Anterior cingulate cortex (tissue), 58 donors: ENCODE measurements at places on chromosomes 6 and 20.

- no peak for DNase-seq
These were observed 51.2 kb upstream of the FANCE start for GRCh38 chr6:35400901-35401311.

DNA sequence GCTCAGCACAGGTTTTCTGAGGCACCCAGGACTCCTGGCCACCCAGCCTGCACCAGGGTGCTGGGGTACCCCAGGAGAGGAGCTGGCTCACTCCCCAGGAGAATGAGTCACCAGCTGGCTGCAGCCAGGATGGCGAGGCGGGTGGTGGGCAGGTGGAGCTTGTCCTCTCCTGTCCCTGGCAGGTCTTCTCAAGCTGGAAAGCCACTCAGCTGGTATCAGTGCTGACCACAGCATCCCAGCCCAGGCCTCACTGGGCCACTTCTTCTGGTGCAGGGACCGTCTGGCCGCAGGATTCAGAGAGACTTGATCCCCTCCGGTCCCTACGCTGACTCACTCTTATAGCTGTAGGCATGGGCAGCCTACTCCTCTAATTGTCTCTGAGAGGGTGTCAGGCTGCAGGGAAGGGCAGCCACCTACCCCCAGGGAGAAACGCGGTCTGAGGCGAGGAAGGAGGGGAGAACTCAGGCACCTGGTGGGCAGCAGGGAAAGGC lies 22.2 kb downstream of the TFEB start:
- DNase-seq, result peak; percentile 88

- no peak for DNase-seq
These were observed 100.7 kb downstream of the ANKRD60 start for GRCh38 chr20:58127701-58128111.

DNA sequence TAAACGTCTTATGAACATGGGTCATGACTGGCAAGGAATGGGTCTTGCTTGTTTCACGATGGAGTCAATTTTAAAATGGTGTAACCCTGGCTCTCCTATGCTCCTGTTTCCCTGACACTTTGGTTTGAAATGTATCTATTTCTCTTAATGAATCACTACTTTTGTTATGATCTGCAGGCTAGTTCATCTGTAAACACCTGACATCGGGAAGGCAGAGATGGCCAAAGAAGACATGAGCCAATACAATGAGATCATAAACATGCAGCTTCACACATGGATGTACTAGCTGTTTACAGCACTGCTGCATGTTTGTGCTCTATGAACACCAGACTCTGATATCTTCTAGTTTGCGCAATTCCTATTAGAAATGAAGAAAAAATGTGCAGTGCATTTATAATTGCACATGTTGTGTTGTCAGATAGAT lies 11.0 kb upstream of the RAD21L1 start:
- DNase-seq, result no peak

DNA sequence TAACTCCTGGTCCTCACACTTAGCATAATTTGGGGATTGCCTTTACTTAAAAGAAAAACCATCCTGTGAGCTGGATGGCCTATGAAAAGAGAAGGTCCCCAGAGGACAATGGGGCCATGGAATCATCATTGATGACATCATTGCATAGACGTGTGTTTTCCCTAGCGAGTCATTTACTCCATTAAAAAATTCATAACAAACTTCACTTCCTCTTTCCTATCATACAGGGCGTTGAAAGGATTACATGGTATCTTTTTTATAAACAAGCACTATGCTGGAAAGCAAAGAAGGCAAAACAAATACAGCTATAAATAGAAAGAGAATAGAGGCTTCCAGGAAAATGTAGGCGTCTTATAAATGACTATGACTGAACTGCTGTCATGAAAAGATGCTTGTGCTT lies 11.3 kb upstream of the COL12A1 start:
- DNase-seq, result no peak
